ENCODE measurements at places on chromosomes 6 and 20.

- DNase-seq: no peak
Measured at GRCh38 chr20:64069209-64069613, 6.2 kb downstream of the TCEA2 start.

- no peak for DNase-seq
Measured at GRCh38 chr6:137181891-137182653, 8.6 kb upstream of the IL22RA2 start.

DNA sequence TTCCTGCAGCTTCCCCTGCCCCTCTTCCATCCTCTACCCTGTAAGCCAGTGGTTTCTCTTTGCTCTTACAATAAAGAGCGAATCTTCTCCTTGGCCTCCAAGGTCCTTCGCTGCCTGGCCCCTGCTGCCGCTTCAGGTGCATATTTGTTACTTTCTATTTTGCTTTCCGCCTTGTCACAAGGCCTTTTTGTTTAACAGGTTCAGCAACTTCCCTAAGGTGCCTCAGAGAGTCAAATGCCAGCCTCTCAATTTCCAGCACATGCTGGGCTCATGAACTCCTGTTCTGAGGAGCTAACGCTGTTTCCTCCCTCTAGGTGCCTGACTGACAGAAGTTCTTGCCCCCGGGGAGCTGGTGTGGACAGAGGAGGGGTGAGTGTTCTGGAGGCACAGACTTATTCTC, 42.4 kb upstream of the EPB41L1 start:
- no peak for DNase-seq

- no peak for DNase-seq
Measured at GRCh38 chr20:6683021-6683977, 84.2 kb upstream of the BMP2 start.

DNA sequence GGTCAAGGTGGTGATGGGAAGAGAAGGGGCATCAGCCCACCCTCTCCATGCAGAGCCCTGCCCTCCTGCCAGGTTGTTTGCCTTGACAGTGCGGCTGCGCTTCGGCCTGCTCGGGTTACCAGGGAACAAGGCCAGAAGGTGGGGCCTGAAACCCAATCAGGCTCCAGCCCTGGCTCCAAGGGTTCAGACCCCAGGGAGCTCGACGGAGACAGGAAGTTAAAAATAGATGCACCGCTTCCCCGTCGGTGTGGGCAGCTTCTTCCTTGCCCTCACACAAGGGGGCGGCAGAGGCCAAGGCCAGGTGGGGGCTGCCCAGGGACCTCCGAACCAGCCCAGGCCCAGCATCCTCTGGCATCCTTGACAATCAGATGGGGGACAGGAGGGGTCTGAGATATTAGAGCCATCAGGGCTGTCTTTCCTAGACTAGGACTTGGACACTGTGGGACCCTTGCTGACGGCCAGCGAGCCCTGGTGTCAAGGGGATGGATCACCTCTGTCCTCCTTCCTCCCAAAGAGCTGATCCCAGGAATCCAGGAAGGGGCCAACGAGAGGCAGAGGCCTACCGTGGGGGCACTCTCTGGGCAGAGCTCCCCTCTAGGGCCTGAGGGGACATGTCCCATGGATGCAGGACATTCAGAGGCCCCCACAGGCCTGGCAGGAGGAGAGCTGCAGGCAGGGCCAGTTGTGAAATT, 65.2 kb downstream of the RIPOR3 start:
- DNase-seq: peak; percentile 47

GRCh38 chr20:10063482-10063881, 28.7 kb downstream of the ANKEF1 start:
- no peak for DNase-seq

- no peak for DNase-seq
Measured at GRCh38 chr6:116562019-116562403, 8.5 kb downstream of the CALHM4 start.

DNA sequence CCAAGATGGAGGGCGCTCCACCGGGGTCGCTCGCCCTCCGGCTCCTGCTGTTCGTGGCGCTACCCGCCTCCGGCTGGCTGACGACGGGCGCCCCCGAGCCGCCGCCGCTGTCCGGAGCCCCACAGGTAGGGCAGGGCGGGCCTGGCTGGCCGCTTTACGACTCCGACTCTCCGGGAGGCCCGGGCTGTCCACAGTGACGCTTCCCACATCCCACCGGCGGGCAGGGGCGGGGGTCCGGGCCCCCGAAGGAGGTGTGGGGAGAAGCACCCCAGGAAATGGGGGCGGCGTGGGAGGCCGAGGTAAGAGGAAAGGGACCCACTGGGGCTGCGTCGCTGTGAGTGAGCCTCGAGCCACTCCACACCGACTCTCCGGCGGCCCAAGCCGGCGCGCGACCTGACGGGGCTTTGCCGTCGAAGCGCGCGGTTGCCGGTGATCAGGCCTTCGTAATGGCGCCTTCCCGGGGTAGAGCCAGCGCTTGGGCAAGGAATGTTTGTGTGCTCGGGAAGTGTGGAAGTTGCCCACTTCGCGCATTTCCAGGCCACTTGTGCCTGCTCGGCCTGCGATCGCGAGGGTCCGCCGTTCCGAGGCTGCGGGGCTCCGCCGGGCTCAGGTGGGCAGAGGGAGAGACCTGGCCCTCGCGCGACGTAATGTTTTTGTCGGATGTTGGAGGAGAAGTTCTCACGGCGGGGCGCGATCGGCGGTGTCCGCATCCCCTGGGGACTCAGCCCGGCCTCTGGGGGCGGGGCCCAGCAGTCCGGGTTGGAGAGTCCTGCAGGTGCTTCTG, 427 bp downstream of the GINM1 start:
- peak; percentile 28 for DNase-seq
